Central memory CD4-positive, alpha-beta T cell (primary cell): ENCODE measurements at places on chromosomes 4 and X.

- DNase-seq: no peak
These were observed 173.4 kb downstream of the PAPSS1 start for GRCh38 chr4:107546638-107547037.

- DNase-seq: peak; percentile 73
These were observed 320.6 kb downstream of the ARHGAP10 start for GRCh38 chr4:148052448-148052847.

- DNase-seq: no peak
These were observed 1490.1 kb upstream of the IGFBP7 start for GRCh38 chr4:58600290-58600689.

DNA sequence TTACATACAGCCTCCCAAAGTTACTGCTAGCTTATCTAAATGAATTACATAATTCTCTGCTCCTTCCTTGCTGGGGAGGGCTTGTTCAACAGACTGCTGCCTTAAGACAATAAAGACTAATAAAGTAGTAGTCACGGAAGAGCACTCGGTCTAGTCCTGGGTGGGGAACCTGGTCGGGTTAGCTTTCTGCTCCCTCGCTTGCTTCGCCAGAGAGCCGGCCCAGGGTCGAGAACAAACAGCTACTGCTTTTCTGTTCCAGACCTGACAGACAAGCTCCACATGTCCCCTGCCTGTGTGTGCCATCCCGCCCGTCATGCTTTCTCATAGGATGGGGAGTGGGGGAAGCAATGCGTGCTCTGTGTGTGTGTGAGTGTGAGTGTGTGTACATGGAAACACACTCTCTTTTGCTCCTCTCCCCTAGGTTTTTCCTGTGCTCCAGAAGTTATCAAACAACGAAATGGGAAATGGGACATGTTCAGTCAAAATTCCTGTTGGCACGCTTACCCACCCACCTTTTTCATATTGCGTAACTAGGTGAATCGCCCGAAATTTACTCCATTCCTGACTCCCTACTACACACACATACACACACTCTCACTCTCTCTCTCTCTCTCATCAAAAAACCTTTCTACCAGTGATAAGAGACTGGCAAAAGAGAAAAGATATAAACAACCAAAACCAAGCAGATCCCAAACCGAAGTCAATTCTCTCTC, 1.3 kb downstream of the NPY1R start:
- DNase-seq: no peak

DNA sequence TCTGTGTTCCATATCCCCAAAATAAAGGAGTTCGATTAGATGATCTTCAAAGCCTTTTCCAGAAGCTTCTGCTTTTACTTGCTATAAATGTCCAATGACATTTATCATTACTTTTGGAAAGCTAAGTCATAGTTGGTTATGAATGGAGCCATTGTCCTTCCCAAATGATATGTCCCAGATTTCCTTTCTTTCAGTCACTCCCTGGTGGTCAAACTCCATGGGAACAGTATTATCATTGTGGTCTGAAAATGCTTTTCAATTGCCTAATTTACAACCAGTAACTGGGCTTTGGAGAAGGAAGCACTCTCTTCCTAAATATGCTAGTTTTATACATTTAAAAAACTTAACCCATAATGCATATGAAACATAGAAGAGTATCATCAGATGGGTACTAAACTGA, 571.5 kb upstream of the AMOT start:
- no peak for DNase-seq

DNA sequence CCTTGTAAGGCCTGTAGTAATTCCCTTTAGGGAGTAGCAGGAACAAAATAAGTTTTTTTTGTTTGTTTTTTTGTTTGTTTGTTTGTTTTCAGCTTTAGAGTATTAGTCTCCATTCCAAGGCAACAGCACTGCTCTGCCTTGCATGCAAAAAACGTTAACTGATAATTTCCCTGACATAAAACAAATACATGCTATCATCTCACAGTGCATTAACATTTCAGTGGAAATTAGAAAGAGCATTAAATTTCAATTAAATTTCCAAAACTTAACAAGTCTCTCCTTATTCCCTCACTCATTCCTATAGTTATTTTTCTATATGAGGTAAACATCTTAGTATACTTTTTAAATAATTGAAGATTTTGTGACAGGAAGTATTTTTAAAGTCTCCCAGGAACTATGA, 378.4 kb upstream of the PCDH7 start:
- DNase-seq: no peak

DNA sequence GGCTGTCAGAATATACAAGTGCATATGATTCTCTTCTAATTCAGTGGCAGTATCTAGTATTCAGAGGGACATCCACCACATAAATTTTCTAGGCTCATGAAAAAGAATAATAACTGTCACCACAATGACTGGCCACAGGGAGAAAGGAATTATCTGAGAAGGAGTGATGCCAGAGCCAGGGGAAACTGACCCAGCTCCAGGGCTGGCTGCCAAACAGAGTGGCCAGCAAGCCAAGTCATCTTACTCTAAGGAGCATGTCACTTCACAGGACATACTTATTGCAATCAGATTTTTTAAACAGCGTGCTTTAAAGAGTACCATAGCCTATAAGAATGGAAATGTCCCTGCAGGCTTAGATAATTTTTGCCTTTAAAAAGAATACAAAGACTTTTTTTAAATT, 5.8 kb upstream of the SEPTIN11 start:
- no peak for DNase-seq

- no peak for DNase-seq
These were observed 3.4 kb downstream of the NDP start for GRCh38 chrX:43969504-43970501.

DNA sequence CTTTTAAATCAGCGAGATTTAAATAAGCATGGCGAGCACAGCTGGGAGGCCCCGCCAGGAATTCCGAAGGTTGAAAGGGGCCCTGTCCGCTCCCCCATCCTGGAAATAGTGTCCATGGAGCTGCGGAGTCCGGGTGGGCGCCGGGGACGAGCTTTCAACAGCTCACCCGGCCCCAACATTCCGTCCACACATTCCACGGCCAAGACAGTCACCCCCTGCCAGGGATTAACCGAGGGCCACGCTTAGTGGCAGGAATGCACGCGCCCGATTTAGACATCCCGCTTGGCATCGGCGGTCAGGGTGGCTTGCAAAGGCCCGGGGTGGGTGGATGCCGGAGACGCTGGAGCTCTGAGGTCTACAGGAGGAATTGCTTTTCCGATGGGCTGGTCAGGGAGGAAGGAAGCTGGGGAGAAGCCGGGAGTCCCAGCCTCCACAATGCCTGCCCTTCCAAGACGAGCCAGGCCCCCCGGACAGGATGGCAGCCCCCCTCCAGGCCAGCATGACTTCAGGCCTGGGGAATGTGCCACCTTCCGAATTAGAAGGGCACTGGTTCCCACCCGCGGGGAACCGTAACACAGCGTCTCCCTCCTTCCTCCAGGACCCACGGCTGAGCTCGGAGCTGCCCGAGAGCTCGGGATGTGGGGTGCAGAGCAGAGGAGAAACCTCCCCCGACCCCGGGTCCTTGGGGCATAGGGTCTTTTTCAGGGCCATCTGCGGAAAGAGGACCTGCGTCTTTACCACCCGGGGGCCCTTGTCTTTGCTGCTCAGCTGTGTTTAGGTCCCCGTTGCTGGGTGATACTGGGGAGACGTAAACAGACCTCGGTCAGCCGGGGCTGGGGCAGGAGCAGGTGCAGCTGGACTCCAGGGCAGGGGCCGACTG, 26.9 kb upstream of the PPP2R3B start:
- DNase-seq: no peak

GRCh38 chr4:43331226-43332051, 438.9 kb downstream of the GRXCR1 start:
- DNase-seq: no peak

DNA sequence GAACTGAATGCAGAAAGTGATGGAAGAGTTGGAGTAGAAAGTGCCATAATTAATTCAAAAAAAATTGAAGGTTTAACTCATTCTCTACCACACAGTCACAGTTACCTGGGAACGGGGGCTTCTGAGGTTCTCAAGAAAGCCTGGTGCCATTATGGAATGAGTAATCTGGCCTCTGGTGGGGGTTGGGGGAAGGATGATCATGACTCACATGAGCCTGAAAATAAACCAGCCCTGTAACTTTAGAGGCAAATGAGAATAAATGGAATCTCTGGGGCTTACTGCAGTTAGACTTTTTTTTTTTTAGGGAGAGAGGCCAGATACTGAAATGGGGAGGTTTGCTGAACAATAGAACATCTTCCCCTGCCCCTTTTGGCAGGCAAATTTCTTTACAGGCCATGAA, 55.3 kb downstream of the SOD3 start:
- no peak for DNase-seq
